ENCODE measurements at places on chromosomes 7 and 10.

- H3K36me3 ChIP-seq = no peaks in the 10 kb centered on the region
- DNase-seq = no peak
- H3K27ac ChIP-seq = no peak overlapping the region
Observed at GRCh38 chr10:35140727-35141126, 14.1 kb downstream of the CREM start.

GRCh38 chr10:14621037-14621436 lies 153.7 kb downstream of the FAM107B start:
- H3K36me3 ChIP-seq = no peaks in the 10 kb centered on the region
- peaks cover 18% of the 10 kb centered on the region for H3K4me1 ChIP-seq
- H3K4me3 ChIP-seq = no peak overlapping the region
- DNase-seq = no peak

- no peaks in the 10 kb centered on the region for H3K36me3 ChIP-seq
- DNase-seq = no peak
- no peaks in the 10 kb centered on the region for H3K27me3 ChIP-seq
- peaks cover 10% of the 10 kb centered on the region for H3K4me1 ChIP-seq
Observed at GRCh38 chr7:30142710-30143109, 7.9 kb downstream of the MTURN start.

DNA sequence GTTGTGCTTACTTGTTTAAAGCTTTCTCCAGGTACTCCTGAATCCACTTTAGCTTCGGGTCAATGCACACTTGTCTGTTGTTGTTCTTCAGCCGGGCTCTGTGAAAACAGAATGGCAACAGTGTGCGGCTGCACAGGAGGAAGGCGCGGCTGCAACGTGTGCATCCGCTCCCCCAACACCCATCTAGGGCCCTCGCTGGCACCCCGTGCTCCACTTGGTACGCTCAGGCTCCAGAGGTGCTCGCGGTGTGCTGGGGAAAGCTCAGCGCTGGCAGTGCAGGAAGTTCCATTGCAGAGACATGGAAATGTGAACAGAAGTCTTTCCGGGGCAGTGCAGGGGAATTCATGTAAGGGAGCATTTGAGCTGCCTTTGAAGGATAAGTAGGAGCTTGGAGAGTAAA lies 6.3 kb downstream of the CXCL12 start:
- H3K4me3 ChIP-seq = no peak overlapping the region
- peaks cover 59% of the 10 kb centered on the region for H3K27me3 ChIP-seq
- DNase-seq = no peak
- H3K27ac ChIP-seq = no peak overlapping the region
- peaks cover 16% of the 10 kb centered on the region for H3K4me1 ChIP-seq

DNA sequence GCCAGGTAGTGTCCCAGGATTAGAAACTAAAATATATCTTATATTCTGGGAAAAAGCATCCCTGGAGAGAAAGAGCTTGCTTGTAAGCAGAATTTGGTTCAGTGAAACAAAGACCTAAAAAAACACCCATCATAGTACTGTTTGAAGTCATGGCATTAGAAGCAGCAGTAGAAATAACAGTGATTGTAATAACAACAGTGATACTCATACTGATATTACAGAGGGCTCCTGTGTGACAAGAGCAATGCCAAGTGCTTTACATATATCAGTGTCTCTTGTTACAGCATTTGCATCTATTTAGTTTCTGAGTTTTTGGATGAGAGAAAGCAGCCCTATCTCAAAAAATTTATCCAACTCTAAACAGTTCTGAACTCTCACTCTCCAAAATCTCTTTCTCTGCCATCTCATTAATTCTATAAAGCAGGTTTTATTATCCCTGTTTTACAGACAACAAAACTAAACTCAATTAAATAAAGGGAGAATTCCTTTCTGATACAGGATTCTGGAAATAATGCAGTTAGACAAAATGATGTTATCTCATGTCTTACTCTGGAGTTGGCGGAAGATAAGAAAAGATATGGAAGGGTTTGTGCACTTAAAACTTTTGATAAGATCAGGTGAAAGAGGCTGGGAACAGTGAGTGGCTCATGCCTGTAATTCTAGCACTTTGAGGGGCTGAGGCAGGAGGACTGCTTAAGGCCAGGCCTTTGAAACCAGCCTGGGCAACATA lies 146.5 kb upstream of the AOAH start:
- H3K4me3 ChIP-seq = no peak overlapping the region
- DNase-seq = no peak
- H3K36me3 ChIP-seq = peaks cover 38% of the 10 kb centered on the region

DNA sequence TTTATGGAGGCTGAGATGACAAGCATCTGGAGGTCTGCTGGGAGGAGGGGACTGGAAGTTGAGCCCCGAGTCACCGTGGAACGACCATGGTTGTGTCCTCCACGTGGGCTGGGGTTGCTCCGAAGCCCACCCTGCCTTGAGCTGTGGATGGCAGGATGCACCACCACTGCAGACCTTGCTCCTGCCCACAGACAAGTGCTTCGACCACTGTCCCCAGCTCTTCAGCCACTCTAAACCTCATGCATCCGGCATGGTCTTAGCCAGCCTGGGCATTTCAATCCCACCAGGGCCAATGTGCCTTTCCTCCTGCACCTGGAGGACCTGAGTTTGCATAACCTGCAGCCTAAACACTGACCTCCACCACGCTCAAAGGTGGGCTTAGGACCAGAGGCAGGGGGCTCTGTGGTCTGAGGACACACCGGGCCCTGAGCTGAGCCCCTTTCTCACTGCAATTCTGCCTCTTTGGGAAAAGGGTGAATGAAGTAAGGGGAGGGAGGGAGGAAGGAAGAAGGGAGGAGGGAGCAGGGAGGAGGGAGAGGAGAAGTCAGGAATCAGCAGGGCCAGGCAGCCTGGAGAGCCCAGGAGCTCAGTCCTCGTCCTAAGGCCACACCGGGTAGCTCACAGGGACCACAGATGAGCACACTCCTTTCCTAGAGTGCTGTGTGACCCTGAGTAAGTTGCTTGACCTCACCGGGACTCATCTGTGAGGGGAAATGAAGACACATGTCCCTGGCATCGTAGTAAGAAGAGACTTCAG lies 44.8 kb upstream of the DNAAF5 start:
- no peak overlapping the region for H3K27ac ChIP-seq
- H3K4me1 ChIP-seq = no peaks in the 10 kb centered on the region
- H3K4me3 ChIP-seq = no peak overlapping the region
- peaks cover 41% of the 10 kb centered on the region for H3K36me3 ChIP-seq

DNA sequence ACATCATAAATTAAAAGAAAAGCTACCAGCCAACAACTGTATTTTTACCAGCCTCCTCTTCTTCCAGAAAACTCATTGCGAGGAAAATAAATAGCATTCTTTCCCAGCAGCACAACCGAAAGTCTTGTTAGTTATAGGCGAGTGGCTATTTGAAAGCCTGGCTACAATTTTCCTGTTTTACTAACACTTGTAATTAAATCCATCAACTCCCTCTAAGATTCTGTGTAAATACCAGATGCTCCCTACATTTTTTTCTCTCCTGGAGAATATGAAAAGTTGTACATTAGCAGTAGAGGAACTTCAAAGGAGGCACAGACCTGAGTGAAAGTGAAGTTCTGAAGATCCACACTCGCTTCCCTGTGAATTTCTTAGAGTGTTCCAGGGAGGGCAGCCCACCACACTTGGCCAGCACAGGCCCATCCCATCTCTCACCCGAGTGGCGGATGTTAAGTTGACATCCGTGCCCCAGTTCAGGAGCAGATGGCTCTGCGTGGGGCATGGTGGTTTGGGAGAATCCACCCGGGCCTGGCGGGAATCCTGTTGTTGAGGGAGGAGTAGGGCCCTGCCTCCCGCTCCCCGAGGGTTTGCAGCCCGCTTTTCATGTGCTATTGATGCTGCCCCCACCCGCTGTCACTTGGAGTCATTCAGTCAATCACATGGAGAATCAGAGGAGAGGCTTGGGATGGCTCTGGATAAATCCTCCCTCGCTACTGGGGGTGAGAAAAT lies 451.0 kb upstream of the GALNT17 start:
- H3K36me3 ChIP-seq = peaks cover 4% of the 10 kb centered on the region
- no peak for DNase-seq
- no peak overlapping the region for H3K27ac ChIP-seq
- H3K27me3 ChIP-seq = peaks cover 42% of the 10 kb centered on the region
- no peaks in the 10 kb centered on the region for H3K4me1 ChIP-seq

GRCh38 chr10:33129996-33130386 lies 172.0 kb upstream of the ITGB1 start:
- peaks cover 3% of the 10 kb centered on the region for H3K4me1 ChIP-seq
- H3K27ac ChIP-seq = peak overlapping the region; percentile 8
- no peak for DNase-seq
- H3K4me3 ChIP-seq = no peak overlapping the region
- no peaks in the 10 kb centered on the region for H3K27me3 ChIP-seq
- H3K36me3 ChIP-seq = no peaks in the 10 kb centered on the region

- H3K4me1 ChIP-seq = peaks cover 3% of the 10 kb centered on the region
- H3K36me3 ChIP-seq = no peaks in the 10 kb centered on the region
- no peaks in the 10 kb centered on the region for H3K27me3 ChIP-seq
- H3K4me3 ChIP-seq = no peak overlapping the region
Observed at GRCh38 chr10:97314671-97315070, 4.4 kb upstream of the FRAT1 start.

DNA sequence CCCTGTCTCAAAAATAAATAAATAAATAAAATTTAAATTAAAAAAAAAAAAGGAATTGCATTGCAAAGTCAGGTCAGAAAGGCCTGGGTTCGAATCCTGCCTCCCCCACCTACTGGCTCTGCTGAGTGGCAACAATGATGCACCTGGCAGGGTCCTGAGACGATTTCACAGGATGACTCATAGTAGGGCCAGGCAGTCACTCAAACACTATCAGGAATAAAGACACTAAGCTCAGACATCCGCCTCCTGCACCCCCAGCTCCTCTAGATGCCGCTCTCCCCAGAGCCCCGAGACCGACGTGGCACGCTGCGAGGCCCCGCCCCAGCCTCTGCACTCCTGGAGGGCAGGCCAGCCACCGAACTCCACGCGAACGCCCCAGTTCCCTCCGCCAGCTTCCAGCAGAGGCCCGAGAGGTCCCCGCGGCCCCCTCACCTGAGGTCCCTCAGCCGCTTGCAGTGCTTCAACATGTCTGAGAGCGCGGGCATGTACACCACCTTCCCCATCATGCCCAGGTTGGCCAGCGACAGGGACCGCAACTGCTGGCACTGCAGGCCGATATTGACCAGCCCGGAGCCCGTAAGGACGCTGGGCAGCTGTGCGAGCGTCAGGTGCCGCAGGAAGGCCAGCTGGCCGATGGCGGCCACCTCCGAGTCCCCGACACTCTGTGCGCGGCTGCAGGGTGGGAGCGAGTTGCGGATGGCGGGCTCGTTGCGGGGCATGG lies 76.6 kb upstream of the TNRC18 start:
- H3K27ac ChIP-seq = no peak overlapping the region
- no peak overlapping the region for H3K4me3 ChIP-seq
- no peaks in the 10 kb centered on the region for H3K27me3 ChIP-seq
- no peak for DNase-seq
- H3K36me3 ChIP-seq = peaks cover 10% of the 10 kb centered on the region

- no peak for DNase-seq
- no peaks in the 10 kb centered on the region for H3K27me3 ChIP-seq
- H3K27ac ChIP-seq = no peak overlapping the region
- H3K4me3 ChIP-seq = no peak overlapping the region
- H3K4me1 ChIP-seq = peaks cover 5% of the 10 kb centered on the region
- peaks cover 2% of the 10 kb centered on the region for H3K36me3 ChIP-seq
Observed at GRCh38 chr10:17599089-17599488, 18.1 kb downstream of the HACD1 start.

DNA sequence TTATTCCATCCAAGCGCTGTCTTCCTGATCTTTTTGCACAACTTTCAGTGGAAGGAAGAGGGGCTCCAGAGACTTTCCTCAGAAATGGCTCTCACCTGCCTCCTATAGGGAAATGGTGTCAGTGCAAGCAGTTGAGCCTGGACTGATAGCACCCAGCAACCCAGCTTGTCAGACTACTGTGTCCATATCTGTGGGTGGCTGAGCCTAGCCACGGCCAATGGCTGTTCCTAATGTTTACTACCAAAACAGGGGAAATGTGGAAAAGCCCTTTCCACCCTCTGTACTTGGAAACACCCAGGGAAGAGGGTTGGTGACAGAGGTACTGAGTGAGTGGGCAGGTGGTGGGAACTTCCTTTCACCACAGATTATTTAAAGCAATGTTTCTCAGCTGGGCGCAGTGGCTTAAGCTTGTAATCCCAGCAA lies 4.3 kb upstream of the YKT6 start:
- H3K27me3 ChIP-seq = peaks cover 15% of the 10 kb centered on the region
- H3K4me1 ChIP-seq = peaks cover 1% of the 10 kb centered on the region
- no peak overlapping the region for H3K27ac ChIP-seq
- H3K4me3 ChIP-seq = no peak overlapping the region

GRCh38 chr10:108956149-108956548 lies 967.2 kb downstream of the XPNPEP1 start:
- H3K36me3 ChIP-seq = no peaks in the 10 kb centered on the region
- no peak overlapping the region for H3K4me3 ChIP-seq

DNA sequence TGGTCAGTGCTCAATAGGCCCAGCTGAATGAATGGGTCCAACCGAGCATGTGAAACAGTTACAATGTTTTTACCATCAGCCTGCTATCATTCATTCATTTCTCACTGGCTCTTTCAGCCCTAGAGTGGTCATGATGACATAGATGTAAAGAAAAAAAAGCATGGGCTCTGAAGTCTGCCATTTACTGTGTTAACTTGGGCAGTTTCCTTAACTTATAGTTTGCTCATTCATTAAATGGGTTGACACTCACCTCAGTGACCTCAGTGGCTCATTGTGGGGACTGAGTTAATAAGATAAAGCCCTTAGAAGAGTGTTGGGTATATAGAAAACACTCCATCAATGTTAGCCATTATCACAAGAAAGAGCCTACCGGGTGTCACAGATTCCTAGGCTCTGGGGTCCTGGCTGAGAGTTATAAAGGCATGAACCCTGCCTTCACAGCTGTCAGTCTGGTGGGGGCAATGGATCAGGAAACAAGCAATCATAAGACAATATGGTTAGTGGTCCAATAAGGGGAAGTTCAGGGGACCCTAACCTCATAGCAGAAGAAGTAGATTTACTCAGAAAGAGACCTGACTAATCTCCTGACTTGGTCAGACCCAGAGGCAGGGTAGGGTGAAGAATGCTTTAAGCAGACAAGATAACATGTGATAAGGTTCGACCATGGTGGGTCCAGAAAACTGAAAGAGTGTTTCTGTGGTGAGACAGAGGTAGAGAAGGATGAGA lies 29.7 kb upstream of the GPAM start:
- H3K4me1 ChIP-seq = peaks cover 17% of the 10 kb centered on the region
- no peak for DNase-seq
- no peak overlapping the region for H3K27ac ChIP-seq
- H3K36me3 ChIP-seq = no peaks in the 10 kb centered on the region
- H3K4me3 ChIP-seq = no peak overlapping the region

- no peaks in the 10 kb centered on the region for H3K36me3 ChIP-seq
- no peak for DNase-seq
- no peaks in the 10 kb centered on the region for H3K4me1 ChIP-seq
- H3K4me3 ChIP-seq = no peak overlapping the region
- H3K27ac ChIP-seq = no peak overlapping the region
Observed at GRCh38 chr7:99788554-99788953, 4.6 kb upstream of the CYP3A4 start.

GRCh38 chr7:135707570-135707966 lies 20.4 kb downstream of the SLC13A4 start:
- no peaks in the 10 kb centered on the region for H3K4me1 ChIP-seq
- H3K27ac ChIP-seq = no peak overlapping the region
- H3K4me3 ChIP-seq = no peak overlapping the region
- H3K27me3 ChIP-seq = no peaks in the 10 kb centered on the region
- no peaks in the 10 kb centered on the region for H3K36me3 ChIP-seq

GRCh38 chr7:54888734-54889082 lies 129.7 kb upstream of the SEC61G start:
- H3K27me3 ChIP-seq = peaks cover 16% of the 10 kb centered on the region
- H3K36me3 ChIP-seq = no peaks in the 10 kb centered on the region
- no peak overlapping the region for H3K27ac ChIP-seq
- DNase-seq = no peak
- H3K4me1 ChIP-seq = peaks cover 6% of the 10 kb centered on the region

GRCh38 chr10:26969145-26969926 lies 108.6 kb upstream of the ABI1 start:
- peaks cover 3% of the 10 kb centered on the region for H3K36me3 ChIP-seq
- DNase-seq = no peak
- no peak overlapping the region for H3K27ac ChIP-seq
- H3K4me1 ChIP-seq = no peaks in the 10 kb centered on the region

All from progenitor cell of endocrine pancreas (in vitro differentiated cells).